NT2/D1 (cell line): ENCODE measurements at places on chromosomes 1 and 21.

GRCh38 chr1:204468206-204468605, 26.4 kb downstream of the PIK3C2B start:
- no peak for DNase-seq

DNA sequence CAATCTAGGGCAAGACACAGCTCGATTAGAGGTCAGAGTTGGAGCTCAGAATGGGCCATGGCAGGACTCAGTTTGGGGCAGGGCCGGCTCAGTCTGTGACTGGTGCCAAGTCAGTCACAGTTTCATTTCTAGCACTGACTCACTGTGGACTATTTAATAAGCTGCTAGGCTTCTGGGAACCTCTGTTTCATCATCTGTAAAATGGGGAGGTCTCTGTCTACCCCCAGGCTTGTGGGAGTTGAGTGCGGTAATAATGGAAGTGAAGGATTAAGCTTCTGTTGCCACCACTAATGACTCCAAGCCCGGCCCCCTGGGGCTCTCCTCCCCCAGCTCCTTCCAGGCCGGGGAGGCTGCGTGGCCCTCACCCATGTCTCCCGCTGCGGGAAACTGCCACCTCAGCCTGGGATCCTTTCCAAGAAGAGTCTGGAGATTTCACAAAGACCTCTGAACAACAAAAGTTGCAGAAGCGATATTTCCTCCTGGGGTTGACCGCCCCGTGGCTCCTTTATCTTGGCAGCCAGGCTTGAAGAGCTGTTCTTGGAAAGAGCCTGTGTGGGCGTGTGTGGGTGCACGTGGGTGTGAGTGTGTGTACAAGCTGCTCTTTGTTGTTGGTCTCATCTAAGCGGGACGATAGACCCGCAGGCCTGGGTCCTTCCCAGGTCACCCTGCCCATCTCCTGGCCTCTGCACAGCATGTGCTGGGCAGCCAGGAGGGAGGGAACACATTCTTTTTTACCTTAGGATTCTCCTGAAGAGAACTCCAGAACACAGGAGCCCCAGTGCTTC, 29.1 kb downstream of the KNCN start:
- DNase-seq = no peak

DNA sequence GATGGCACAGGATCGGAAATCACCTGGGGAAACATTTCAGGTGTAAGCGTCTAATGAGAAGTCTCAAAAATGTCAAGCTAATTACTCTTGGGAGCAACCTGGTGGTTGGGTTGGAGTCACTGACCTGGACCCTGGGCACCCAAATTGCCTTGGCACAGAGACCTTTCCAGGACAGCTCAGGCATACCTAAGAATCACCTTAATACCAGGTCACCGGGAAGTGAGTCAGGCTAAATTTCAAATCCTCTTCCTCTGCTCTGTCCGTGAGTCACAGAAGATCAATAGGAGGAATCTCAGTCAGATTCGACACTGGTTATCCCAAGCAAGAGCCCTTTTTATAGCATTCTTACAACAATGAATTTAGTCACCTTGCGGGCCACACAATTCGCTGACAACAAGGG, 179.6 kb upstream of the CAMK1G start:
- no peak for DNase-seq

DNA sequence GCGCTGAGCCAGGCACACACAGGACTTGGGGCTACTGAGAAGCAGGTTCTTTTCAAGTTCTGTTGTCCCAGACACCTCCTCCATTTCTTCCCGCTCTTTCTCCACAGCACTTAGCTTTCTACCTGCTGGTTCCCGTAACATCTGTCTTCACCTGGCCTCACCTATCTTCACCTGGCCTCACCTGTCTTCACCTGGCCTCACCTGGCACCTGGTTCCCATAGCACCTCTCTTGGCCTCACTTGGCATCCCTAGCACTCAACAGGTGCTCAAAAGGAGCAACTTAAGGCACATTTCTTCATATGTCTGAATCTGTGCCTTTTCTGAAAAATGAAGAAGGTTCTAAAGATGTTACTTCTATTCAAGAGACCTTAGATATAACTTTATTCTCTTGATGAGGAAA, 10.4 kb downstream of the KCNK1 start:
- DNase-seq = no peak

DNA sequence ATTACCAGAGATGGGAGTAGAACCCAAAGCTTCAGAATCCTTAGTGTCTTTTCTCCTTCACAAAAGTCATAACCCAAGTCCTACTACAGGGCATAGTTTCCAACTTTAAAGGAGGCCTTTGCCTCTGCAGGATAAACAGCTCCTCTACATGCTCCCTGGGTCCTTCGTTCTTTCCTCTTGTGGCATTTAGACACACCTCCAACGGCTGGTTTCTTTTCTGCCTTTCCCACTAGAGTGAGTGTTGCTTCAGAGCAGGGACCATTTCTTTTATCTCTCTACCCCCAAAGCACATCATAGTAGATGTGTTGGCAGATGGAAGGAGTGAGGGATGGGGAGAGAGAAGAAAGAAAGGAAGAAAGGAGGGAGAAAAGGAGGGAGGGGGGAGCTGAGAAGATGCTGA, 144.7 kb upstream of the SPATA6 start:
- DNase-seq = no peak

DNA sequence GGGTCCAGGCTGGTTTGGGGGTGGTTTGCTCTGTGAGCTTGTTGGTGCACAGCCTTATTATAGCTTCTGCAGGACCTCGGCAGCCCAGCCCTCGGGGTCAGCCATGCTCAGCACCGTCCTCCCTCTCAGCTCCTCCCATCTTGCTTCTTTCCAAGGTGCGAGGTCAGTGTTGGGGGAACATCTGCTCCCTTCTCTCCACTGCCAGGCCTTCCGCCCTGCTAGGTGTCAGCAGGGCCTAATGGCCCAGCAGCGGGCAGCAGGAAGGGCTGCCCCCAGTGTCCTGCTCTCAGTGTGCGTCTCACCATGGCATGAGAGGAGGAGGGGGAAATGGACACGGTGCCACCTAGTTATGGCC, 36.5 kb upstream of the LRRC3 start:
- DNase-seq = no peak

DNA sequence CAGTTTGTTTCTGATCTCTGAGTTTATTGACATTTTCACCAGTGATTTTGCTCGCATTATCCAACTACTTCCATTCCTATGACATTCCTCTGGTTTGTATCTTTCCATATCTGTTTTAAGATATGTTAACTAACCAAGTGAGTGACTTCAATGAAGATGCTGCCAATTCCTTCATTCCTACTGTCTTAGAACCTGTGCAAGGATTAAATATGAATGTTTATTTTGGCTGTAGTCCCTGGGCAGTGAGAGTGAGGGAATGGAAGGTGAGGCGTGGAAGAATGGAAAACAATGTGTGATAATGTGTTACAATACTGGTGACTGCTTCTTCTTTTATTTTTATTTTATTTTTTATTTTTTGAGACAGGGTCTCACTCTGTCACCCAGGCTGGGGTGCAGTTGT, 183.0 kb downstream of the SDCCAG8 start:
- no peak for DNase-seq

DNA sequence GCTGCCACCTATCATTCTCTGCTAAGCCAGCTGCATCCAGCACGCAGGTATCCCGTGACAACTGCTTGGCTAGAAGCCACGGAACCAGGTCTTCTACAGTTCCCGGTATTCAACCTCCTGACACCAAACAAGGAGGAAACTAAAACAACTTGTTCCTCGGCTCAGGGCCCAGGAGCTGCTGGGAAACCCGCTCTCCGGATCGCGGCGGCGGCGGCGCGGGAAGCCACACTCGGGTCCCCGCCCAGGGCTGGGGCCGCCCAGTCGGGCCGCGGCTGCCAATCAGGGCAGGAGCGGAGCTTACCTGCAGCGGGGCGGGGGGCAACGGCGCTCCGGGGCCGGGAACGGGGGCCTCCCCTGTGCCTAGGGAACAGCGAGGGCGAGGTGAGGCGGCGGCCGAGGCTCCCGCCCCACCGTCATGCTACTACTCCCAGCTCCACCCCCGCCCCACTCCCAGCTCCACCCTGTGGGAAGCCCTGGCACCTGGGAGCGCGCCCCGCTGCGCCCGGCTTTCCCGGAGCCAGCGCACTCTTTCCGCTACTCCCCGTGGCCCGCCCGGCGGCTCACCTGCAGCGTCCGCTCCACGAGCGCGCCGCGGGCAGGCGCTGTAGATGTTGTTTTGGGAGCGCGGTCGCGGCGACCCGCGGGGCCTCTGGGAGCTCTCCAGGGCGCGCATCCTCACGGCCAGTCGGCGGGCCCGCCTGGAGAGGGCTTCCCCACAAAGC, 12.1 kb downstream of the IL24 start:
- no peak for DNase-seq

DNA sequence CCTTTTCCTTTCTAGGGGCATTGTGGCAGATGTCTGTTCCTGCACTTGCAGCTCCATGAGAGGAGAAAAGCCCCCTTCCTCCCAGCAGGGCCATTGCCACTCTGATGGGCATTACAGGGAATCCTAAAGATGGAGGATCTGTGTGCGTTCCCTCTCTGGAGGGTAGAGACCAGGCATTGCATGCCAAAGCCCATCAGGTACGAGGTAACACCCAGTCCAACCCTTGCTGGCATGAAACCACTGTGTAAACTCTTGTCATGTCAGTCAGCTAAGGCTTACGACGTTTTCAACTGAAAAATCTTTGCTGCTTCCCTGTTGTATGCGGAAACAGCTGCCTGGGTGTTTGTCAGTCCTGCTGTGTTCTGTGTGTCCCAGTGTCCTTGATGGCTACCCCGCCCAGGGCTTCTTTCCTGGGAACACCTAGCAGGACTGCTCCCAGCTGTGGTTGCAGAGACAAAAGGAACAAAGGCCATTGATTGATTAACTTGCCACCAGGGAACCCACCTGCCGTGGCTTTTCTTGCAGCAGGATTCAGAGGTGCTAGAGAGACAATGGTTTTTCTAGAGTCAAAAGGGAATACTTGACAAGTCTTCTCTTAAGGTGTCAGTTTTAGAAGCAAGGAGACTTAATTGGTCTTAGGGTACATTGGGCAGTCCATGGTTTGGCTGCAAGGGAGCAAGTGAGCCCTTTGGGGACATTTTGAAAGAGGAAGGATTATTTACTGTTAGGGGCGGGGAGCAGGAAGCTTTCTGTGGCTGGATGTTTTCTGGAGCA, 24.6 kb downstream of the B3GALT5 start:
- peak; percentile 43 for DNase-seq

DNA sequence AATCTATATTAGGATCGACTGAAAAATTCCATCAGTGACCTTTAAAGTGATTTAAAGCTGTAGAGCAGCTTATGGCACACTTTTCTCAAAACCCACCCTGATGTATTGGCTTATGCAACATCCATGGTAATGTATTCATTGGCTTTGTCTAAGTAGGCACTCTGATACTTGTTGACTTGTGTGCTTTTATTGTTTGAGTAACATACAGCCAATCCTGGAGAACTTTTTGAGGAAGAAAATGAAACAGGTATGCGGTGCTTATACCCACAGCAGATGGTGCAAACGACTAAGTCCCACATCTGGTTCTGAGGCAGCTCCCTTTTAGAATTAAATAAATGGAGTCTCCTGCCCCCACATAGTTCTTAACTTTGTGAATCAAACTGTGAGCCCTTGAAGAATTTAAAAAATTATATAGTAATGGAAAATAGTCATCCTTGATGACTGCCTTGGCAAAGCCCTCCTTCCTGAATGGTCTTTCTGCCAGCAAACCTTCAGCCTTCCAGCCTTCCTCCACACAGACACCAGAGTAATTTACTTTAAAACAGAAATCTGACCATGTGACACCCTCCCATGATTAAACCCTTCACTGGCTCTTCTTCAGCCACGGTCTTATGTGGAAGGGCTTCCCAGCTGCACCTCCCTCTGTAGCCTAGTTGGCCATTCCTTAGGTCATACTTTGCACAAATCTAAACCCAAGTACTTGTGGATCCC, 116.0 kb downstream of the BCAR3 start:
- no peak for DNase-seq

GRCh38 chr1:20775700-20776099, 11.4 kb downstream of the HP1BP3 start:
- no peak for DNase-seq

DNA sequence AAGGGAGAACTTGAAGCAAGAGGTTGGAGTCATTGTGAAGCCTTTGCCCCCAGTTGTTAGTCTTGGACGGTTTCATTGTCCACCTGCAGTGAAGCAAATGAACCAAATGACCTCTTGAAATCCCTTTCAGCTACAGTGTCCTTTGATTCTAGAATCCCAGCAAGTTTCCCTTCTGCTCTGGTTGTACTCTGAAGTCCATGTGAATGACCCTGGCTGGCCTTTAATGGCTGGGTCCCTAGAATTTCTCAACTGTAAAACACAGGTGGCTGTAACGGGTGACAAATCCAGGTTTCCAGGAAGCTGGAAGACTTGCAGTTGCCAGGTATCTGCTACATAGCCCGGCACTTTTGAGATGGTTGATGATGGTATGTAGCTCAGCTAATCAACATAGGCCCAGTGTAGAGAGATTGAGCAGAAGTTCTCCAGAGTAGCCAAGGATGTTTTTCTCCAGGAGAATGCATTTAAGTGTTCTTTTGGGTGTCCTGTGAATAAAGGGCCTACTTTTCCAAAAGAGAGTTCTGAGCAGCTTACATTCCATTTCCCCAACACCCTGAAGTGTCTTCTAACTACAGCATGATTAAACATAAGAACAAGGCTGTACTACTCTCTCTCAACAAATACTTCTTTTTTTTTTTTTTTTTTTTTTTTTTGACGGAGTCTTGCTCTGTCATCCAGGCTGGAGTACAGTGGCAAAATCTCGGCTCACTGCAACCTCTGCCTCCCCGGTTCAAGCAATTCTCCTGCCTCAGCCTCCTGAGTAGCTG, 17.6 kb upstream of the SLC30A1 start:
- no peak for DNase-seq

- DNase-seq = no peak
These were observed 2.0 kb downstream of the VAV3 start for GRCh38 chr1:107963008-107963407.

- DNase-seq = no peak
These were observed 1.7 kb downstream of the COP1 start for GRCh38 chr1:176205332-176205914.

- no peak for DNase-seq
These were observed 48.3 kb downstream of the HTR6 start for GRCh38 chr1:19712928-19713327.

GRCh38 chr1:2049225-2049717, 940 bp upstream of the PRKCZ start:
- peak; percentile 54 for DNase-seq

- no peak for DNase-seq
These were observed 6.6 kb downstream of the HEYL start for GRCh38 chr1:39632682-39633417.
